ENCODE measurements at places on chromosomes 16 and 17. TPM values are rescaled to one million over a fixed set of nuclear protein-coding genes. Genes with fewer than 3 reads are reported as not detected.

The CLDN6 gene
- total RNA-seq, result not detected

- DNase-seq, result no peak
Measured at GRCh38 chr17:41772218-41772585, 14.3 kb downstream of the JUP start.

DNA sequence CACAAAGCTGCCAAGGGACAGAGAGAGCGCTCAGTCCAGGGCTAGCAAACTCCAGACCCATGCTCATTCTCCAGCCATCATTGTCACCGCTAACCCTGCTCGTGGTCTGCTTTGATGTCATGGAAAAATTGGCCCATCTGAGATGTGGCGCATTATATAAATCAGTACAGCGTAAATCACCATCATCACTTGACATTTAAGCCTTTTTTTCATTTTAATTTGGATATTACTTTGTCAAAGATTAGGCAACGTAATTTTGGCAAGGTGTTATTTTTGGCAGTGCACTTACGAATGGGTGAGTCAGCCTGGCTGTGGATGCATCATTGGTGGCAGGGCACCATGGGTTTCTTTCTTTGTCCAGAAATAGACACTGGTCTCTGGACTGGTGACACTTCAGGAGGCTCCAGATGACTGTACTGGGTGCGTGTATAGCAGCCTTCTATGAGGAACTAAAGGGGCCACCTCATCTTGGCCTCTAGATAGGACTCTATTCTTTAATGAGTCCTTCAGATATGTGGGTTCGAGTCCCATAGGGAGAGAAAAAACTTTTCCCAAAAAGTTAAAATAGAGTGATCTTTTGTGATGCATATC is 166.3 kb downstream of the MSI2 start:
- no peak for DNase-seq

The SLC22A31 gene
- total RNA-seq, result 0.52 TPM

DNA sequence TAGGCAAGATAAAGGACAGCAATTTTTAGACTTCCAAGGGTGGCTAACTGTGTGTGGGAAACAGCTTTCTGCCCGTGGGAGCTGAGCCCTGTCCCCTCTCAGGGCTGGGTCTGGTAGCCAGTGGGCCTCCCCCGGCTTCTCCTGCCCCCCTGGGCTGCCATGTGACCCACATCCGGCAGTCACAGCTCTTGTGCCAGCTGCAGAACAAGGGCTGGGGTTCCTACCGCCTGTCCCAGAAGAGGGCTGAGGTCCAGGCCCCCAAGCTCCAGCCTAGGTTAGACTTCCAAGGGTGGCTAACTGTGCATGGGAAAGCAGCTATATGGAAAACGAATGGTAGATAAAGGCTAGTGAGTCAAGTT is 6.1 kb downstream of the GAST start:
- no peak for DNase-seq

The CXCL16 gene
- total RNA-seq, result 15.3 TPM

GRCh38 chr16:70380248-70380918 is 33.7 kb downstream of the DDX19A start:
- DNase-seq, result peak; percentile 24

DNA sequence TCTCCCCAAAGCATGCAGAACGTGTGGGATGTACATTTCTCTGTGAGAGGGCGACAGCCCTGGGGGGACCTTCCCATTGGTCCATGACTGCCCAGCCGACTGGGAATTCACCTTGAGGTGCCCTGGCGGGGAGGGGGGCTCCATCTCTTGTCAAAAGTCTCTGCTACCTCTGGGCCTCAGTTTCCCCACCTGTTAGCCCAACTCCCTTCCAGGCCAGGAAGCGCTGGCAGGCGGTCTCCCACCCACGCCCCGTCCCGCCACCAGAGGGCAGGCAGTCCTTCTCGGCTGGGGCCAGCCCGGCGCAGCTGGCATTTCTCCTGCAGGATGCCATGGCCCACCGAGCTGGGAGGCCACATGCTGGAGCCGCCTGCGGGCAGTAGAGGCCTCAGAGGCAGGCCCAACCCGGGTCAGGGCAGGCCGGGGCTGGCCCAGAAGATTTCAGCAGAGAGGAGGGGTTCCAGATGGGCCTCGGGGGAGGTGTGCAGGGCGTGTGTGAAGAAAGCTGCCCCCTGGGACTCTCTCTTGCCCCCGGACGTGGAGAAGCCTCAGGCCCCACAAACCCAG is 16.6 kb downstream of the CD7 start:
- peak; percentile 47 for DNase-seq

The CMTM1 gene
- total RNA-seq, result 3.6 TPM

The HES7 gene
- total RNA-seq, result not detected

GRCh38 chr16:64705443-64705842 is 416.4 kb downstream of the CDH11 start:
- DNase-seq, result no peak

DNA sequence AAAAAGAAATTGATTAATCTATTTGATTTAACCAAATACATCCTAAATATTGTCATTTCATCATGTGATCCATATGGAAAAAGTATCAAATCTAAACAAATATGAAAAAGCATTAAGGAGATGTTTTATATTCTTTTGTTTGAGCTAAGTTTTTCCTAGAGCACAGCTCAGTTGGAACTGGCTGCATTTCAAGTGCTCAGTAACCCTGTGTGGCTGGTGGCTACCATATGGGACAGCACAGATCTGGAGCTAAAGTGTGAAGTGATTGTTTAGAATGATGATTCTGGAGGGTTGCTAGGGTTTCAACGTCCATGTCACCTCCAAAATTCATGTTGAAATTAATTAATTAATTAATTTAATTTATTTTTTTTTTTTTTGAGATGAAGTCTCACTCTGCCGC is 137.5 kb downstream of the XYLT1 start:
- no peak for DNase-seq

DNA sequence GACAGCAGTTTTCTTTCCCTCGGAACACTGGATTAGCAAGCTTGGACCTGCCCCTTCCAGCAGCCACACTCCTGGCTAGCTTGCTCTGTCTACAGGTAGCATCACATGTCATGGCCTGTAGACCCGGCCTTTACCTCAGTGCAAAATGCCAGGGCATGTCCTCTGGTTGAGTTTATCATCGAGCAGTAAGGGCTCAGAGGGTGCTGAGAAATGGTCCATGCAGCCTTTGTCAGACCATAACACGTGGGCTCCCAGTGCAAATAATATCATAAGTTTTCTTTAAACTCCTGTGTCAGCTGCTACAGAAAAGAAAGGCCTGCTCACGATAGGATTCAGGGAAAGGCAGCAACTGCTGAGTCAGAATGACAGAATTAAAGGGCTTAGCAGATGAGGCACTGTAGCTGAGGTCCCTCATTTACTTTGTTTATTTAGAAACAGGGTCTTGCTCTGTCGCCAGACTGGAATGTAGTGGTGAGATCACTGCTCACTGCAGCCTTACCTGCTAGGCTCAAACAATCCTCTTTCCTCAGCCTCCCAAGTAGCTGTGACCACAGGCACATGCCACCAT is 8.0 kb upstream of the GNA13 start:
- DNase-seq, result no peak

DNA sequence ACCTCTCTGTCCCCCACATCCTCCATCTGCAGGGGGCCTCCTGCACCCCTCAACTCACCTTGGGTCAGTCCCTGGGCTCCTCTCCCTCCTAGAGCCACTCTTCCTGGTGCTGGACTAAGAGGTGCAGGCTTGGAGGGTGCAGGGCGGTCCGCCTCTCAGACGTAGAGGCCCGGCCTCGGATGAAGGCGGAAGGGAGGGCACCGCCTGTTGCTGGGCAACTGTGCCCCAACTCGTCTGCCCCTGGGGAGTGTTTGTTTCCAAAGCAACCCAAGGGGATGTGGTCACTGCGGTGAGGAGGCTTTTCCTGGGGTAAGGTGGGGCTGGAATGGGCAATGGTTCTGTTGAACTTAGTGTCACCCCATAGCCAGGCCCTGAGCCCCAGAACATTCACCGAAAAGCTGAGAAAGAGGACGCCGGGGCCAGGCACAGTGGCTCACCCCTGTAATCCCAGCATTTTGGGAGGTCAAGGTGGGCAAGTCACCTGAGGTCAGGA is at the start of gene C16orf54:
TSS of gene C16orf54 (minus strand) at position 138 of the 493 bp plus-strand sequence. CDS start 1,039 bp downstream, outside the sequence.
- peak; percentile 89 for DNase-seq

- DNase-seq, result no peak
Measured at GRCh38 chr17:59405944-59406705, 74.7 kb downstream of the YPEL2 start.

DNA sequence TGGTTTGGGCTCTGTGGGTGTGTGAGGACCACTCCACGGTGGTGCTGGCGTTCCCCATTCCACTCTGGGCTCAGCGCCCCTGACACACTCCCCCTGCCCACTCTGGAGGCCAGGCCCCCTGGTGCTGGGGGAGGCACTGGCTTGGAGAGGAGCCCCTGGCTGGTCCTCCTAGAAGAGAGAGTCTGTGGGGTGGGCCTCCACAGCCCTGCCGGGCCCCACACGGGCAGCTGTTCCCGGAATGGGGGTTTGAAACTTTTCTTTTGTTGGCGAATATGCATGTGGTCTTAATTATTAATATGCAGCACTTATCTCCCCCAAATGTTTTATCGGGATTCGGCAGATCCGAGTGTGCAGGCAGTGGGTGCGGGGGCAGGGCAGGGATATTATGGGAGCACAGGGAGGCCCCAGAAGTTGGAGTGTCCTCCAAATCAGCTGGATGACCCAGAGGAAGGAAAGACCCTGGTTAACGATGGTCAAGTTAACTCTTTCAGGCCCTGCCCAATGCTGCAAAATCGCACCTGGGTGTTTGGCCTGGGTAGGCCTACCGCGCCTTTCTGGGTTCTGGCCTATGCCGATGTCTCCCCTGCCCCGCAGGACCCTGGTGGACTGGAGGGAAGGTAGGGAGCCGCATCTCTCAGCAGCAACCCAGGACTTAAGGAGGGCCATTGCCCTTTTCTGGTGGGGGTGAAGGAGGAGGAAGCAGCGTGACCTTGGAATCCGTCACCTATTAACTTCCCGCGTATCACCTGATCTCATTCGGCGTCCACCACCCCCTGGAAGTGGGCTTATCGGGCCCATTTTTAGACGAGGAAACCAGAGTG is 36.0 kb downstream of the TMEM235 start:
- DNase-seq, result no peak

DNA sequence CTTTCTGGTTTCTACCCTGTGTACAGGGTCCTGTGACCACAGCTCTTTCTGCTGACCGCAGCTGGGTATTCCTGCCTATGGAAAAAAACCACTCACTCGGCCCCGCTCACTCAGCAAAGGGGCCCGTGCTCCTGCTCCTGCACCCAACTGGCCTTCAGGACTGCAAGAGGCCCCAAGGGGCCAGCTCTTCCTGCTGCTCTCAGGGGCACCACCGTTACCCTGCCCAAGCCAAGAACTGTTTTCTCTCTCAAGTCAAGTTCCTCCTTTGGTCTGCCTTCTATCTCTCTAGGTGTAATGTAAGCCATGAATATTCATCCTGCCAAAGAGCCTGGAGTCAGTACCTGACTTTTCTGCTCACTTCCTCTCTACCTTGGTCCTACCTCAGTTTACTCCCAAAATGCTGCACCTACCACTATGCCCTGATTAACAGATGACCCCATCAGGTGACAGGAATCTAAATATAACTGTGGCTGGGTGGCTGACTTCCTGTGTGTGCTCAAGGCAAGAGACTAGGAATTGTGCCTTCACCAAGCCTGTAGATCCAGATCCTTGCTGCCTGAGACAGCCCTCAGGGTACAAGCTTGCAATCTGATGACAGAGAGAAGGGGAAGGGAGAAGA is 20.4 kb upstream of the SCIMP start:
- no peak for DNase-seq

- no peak for DNase-seq
Measured at GRCh38 chr16:24540602-24541210, 1.3 kb downstream of the RBBP6 start.

- no peak for DNase-seq
Measured at GRCh38 chr16:77383606-77384187, 51.1 kb downstream of the ADAMTS18 start.

GRCh38 chr16:88368994-88369393 is 13.8 kb upstream of the ZNF469 start:
- DNase-seq, result no peak

The SEPTIN12 gene
- total RNA-seq, result not detected

The AGRP gene
- total RNA-seq, result not detected

The CMIP gene
- 94.5 TPM for total RNA-seq

The SLC13A5 gene
- not detected for total RNA-seq

The HSD17B1 gene
- 1.2 TPM for total RNA-seq

DNA sequence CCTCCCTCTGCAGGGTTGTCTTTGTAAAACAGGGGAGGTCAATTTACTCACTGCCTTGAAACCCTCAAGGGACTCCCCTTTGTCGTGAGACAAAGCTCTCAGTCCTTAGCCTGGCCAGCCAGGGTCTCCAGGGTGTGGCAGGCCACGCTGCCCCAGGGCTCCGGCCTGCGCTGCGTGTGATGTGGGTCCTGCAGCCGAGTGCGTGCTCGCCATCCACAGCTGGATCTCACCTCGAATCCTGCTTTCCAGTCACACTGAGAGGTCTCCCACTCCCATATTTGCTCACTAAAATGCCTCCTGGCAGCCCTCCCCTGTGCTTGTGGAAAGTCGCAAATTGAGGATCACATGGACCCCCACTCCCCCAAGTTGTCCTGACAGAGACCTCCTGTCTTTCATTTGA is 10.0 kb upstream of the CLEC18C start:
- no peak for DNase-seq

The PDILT gene
- total RNA-seq, result not detected

The CD300LB gene
- 1.4 TPM for total RNA-seq

The EXOC3L1 gene
- not detected for total RNA-seq

Data from T-helper 17 cell (primary cell).